Psoas muscle (tissue), 8 donors: ENCODE measurements at places on chromosomes 3 and 15. TPM values are rescaled to one million over a fixed set of nuclear protein-coding genes. Genes with fewer than 3 reads are reported as not detected.

GRCh38 chr3:178536211-178537079 is at the start of gene KCNMB2:
Gene KCNMB2 (plus strand): TSS chr3:178536436.
- no peak for DNase-seq

DNA sequence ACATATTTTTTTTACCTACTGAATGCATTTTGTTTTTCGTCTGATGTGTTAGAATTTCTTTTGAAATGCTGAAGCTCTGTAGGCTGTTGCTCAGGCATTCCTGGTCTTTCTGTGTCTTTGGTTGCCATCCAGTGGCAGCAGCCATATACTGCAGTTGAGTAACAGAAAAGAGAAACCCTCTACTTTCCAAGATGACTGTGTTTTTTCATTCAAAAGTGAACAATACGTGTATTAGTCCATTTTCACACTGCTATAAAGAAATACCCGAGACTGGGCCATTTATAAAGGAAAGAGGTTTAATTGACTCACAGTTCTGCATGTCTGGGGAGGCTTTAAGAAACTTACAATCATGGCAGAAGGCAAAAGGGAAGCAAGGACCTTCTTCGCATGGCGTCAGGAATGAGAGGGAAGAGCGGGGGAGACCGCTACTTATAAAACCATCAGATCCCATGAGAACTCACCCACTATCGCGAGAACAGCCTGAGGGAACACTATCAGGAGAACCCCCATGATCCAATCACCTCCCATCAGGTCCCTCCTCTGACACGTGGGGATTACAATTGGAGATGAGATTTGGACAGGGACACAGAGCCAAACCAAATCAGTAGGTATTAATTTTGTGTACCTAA is 4.7 kb upstream of the GOLGA8B start:
- peak; percentile 30 for DNase-seq

GRCh38 chr15:69897471-69898237 is 200.1 kb downstream of the TLE3 start:
- peak; percentile 30 for DNase-seq

DNA sequence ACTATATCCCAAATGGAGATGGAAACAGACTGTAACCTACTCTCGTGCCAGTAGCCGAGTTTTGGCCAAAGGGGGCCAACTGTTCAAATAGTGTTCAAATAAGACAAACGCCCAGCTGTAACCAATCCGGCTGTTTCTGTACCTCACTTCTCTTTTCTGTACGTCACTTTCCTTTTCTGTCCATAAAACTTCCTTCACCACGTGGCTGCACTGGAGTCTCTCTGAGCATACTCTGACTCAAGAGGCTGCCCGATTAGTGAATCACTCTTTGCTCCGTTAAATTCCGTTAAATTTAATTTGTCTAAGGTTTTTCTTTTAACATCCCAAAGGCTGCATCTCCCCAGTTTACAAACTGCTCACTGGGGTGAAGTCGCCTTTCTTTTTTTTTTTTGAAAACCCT is 219.2 kb upstream of the P2RY1 start:
- no peak for DNase-seq

DNA sequence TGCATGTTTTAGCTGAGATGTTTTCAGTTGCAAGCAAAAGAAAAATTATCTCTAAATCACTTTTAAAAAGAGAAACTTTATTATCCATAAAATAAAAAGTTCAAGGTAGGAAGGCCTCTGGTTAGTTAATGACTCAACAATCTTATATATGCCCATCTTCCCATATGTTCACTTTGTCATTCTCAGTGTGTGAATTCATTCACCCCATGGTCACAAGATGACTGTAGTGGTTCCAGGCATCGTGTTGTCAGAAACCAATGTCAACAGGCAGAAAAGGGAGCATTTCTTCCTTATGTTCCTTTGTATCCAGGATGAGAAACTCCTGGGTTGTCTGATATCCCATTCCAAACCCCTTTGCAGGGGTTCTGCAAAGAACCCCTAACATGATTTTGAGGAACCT is 119.9 kb upstream of the RAP2B start:
- no peak for DNase-seq

- no peak for DNase-seq
Observed at GRCh38 chr15:41543521-41543870, 561 bp downstream of the RPAP1 start.

DNA sequence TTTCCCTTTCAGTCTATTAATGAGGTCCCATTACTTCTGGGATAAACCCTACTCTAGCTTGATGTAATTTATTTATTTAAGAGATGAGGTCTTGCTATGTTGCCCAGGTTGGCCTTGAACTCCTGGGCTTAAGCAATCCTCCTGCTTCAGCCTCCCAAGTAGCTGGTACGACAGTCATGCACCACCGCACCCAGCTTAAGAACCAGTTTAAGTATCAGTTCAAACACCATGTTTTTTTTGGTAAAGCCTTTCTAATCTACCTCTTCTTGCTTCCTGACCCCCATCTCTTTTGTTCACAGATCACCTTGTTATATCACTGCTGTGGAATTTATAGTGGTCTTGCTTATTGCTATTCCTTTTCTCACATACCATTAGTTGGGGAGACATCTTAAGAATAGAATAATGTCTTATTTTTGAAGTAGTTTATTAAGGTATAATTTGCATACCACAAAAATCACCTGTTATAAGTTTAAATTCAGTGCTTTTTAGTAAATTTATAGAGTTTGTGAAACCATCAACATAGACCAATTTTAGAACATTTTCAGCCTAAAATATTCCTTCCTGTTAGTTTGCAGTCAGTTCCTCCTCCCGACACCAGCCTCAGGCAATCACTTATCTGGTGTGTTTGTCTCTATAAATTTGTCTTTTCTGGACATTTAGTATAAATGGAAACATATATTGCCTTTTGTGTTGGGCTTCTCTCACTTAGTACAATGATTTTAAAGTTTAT is 257.9 kb downstream of the PDCD6IP start:
- no peak for DNase-seq

DNA sequence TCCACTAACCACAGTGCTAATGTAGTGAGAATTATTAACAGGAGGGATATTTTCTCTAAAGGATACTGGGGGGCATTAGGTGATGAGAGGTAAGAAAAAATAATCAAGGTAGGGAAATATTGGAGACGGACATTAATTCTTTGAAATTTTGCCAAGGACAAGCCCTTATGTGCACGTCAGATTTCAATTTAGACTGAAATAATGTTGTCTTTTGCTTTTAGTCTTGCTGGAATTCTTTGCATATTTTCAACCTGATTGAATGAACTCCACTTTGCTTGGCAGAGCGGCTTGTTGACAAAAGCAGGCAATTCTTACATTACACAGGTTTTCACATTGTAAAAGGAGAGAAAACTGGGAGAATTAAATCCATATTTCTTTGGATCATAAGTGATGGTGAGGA is 25.0 kb upstream of the C3orf52 start:
- no peak for DNase-seq

DNA sequence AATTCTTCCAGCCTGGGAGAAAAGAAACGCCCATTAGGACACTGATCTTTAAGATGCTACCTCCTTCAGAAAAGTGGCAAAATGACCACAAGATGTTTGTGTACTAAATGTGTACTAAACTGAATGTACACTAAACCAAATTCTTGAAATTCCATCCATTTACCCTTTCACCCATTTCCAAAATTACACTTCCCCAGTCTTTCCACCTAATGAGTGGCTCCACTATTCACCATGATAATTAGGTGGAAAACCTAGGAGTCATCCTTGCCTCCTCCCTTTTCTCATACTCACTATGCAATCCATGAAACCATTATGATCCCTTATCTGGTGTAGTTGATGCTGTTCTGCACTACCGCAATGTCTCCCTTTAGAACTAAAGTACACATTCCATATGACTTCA is 452.1 kb upstream of the THBS1 start:
- DNase-seq = no peak

DNA sequence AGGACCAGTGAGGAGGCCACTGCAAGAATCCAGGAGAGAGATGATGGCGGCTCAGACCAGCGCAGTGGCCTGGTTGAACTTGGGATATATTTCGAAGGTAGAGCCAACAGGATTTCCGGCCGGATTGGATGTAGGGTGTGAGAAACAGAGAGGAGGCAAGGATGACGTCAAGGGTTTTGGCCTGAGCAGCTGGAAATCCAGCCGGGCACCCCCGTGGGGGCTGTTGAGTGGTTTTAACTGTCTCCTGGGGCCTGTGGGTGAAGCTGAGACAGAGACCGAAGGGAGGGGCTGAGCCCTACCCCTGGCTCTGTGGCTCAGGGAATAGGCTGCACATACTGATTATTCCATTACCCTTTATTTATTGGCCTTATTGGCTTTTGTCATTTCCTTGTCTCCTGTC is 45.7 kb downstream of the EXOG start:
- no peak for DNase-seq

DNA sequence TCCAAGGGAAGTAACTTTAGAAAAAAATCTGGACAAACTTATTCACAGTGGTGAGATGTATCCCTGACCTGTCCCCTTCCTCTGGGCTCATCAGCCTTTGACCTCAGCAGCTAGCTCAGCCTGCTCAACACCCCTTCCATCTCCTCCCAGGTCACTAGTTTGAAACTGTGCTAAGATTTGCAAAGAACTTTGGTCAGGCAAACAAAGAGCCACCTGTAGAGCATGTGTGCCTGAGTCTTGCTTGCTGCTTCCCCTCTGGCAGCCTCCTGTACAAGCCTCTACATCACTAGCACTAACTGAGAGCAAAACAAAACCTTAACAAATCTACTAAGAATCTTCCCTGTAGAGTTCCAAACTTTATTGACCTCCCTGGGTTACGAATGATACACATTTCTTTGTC is 43.9 kb downstream of the NR1I2 start:
- no peak for DNase-seq

DNA sequence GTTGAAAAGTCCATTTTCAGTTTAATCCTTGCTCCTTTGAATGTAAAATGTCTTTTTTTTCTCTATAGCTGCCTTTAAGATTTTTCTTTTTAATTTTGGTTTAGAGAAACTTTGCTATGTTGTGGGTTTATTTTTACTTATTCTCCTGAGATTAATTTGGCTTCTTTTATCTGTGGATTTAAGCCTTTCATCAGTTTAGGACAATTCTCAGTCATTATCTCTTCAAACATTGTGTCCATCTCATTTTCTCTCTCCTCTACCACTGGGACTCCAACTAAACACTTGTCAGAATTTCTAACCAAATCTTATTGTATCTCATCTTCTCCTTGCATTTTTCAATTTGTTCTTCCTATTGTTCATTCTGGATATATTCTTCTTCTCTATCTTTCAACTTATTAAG is 12.4 kb upstream of the ITGA11 start:
- no peak for DNase-seq

DNA sequence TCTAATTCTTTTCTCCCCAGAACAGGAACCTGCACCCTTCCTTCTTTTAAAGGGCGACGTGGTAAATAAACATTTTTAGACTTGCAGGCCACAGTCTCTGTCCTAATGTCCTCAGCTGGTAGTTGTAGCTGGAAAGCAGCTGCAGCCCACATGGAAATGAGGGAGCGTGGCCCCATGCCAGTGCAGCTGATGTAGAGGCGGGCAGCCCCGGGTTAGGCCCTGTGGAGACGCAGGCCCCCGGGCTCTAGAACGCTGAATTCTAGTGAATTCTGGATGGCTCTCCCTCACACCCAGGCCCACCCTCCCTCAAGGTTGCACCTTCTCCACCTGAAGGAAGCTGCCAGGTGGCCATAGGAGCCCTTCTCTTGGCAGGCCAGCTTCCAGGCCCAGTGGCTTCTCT is 52.3 kb downstream of the PGPEP1L start:
- DNase-seq = peak; percentile 45

- no peak for DNase-seq
Observed at GRCh38 chr3:134007819-134008218, 21.9 kb downstream of the SLCO2A1 start.

DNA sequence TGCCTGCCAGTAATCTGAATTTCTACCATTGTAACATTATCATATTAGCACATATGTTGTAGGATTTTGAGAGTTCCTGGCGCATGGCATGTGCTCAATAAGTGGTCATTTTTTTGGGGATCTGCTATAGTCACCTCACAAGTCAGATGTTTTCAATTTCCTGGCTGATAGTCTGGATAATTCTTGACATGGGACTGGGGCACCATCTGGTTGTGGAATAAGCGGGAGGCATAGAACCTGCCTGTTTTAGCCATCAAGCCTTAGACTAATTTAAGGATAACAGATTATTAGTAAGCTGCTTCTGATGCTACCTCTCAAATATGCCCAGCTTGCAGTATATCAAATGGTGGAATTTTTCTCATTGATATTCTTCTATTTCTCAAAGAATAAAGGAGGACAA is 39.1 kb downstream of the GASK1A start:
- DNase-seq = no peak

DNA sequence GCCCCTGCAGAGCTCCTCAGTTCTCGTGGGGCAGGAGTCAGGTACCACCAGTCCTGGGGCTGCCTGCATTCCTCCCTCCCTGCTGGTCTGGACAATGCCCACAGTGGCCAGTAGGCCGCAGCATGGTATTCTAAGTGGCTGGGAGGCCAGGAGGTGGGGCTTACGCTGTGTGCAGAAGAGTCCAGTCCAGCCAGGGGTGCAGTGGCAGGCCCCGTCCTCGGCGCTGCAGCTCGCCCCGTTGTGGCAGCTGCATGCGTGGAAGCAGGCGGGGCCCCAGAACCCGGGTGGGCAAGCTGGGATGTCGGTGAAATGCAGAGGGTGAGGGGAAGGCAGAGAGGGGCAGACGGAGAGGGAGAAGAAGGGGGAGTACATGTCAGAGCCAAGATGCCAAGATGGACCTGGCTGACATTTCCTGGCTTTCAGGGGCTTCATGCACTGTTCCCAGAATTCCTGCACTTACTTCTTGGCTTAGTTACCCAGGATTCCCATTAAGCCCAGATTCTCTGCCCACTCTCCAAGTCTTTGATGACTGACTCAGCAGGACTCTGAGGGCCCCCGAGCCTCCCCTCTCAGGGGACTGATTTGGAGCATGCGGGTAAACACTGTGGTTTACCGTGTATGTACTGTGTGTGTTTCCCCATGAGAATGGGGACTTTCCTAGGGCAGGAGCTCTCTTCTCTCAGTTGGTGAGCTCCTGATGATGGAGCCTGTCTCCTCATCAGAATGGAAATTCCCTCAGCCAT is 47.5 kb downstream of the RAB11A start:
- DNase-seq = peak; percentile 49

DNA sequence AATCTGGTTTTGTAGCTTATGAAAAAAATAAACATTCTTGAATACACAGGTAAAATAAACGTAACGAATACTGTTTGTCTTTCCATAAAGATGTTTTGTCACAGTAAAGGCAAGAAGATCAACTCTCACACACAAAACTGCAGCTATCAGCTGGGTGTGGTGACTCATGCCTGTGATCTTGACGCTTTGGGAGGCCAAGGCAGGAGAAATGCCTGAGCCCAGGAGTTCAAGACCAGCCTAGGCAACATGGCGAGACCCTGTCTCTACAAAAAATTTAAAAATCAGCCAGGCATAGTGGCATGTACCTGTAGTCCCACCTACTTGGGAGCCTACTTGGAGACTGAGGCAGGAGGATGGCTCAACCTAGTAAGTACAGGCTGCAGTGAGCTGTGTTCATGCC is 39.6 kb downstream of the CBLB start:
- no peak for DNase-seq

SLC26A6 gene
- 5.6 TPM for total RNA-seq

TGFBR2 gene
- total RNA-seq = 51.8 TPM

ARPC4 gene
- total RNA-seq = 80.2 TPM

SLC30A4 gene
- 2.0 TPM for total RNA-seq

IQGAP1 gene
- 44.1 TPM for total RNA-seq

MAP2K1 gene
- 56.3 TPM for total RNA-seq

DAZL gene
- total RNA-seq = not detected

TRPC1 gene
- 1.3 TPM for total RNA-seq

IMPG2 gene
- total RNA-seq = 0.51 TPM
